MCF 10A (cell line): ENCODE measurements at places on chromosomes 1 and 21.

DNA sequence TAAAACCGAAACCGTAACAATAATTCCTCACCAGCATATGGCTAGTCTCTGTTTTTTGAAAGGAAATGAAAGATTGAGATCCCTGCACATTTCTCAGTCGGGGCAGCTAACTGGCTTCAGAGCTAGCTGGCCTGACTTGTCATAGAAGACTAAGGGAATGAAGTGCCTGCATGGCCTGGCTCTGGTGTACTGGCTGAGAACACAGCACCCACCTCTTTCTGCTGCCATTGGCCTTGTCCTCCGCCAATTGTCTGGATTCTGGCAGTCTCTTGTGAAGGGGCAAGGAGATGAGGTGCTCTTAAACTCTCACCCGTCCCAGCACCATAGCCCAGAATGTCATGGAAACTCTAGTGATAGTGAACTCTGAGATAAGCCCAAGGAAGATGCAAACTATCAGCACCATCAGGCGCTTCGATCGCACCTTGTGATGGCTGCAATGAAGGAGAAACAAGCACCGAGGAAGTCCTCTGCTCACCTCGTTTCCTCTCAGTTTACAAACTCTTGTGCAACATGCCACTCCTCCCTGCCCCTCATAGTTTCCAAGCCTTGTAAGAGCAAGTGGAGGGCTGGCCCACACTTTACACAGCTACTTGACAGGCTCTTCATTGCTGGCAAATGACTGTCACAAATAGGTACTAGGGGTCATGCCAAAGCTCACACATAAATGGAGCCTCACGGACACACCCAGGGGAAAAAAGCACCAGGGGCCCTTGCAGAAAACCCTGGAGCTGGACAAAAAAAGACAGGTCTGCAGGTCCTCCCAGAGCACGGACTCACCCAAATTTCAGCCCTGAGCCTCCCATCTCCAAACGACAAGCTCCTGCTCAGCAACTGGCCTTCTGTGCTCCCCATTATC lies 16.4 kb downstream of the INPP5B start:
- peak; percentile 38 for DNase-seq

GRCh38 chr1:201877877-201878401 lies 10.8 kb upstream of the SHISA4 start:
- DNase-seq: peak; percentile 85

GRCh38 chr1:59605184-59605583 lies 209.6 kb upstream of the HOOK1 start:
- DNase-seq: no peak

GRCh38 chr1:186806477-186806876 lies 22.3 kb upstream of the PLA2G4A start:
- DNase-seq: peak; percentile 58

DNA sequence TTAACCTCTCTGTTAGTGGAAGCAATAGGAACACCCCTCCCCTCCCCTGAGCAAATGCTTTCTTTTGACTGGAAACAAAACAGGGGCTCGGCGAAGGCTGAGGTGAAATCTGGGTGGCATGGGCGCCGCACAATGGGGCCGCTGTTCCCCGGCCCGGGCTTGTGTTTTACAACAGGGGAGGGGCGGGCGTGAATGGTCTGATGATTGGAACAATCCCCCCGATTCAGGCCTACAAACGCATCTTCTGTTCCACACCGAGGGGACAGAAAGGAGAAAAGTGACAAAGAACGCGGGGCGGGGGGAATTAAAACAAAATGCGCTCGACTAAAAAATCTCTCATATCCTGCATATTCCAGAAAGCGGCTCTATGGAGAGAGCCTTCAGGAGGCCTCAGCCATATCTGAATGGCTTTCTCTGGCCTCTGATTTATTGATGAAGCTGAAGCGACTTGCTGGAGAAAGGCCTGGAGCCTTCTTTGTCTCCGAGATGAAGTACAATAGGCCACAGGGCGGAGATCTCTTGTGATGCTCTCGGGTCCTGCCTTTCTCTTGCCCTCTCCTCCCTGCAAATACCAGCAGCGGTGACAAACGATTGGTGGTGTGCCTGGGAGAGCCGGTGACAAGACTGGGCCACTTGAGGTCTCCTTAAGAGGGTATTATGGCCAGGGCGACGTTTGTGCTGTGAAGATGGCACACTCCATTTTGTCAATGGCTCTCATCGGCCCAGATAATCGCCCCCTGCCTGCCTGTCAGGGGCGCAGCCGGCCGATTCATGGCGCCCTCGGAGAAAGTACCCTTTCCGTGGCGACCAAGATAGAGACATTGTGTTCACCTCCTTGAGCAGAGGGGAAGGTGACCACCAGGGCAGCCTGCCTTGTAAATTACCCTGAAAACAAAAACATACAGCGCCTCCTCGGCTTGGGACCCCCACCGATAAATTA lies 47.1 kb upstream of the OLIG2 start:
- no peak for DNase-seq

DNA sequence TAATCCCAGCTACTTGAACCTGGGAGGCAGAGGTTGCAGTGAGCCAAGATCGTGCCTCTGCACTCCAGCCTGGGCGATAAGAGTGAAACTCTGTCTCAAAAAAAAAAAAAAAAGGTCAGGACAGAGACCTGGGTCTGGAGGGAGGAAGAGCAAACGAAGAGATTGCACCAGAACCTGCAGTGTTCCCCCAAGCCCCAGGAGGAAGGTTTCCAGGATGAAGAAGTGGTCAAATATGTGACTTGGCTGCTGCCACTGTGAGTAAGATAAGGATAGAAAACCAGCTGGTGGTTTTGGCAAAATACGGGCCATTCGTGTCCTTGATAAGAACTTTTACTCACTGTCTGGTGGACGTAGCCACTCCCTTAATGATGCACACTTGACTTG lies 42.2 kb downstream of the CLDN14 start:
- no peak for DNase-seq

DNA sequence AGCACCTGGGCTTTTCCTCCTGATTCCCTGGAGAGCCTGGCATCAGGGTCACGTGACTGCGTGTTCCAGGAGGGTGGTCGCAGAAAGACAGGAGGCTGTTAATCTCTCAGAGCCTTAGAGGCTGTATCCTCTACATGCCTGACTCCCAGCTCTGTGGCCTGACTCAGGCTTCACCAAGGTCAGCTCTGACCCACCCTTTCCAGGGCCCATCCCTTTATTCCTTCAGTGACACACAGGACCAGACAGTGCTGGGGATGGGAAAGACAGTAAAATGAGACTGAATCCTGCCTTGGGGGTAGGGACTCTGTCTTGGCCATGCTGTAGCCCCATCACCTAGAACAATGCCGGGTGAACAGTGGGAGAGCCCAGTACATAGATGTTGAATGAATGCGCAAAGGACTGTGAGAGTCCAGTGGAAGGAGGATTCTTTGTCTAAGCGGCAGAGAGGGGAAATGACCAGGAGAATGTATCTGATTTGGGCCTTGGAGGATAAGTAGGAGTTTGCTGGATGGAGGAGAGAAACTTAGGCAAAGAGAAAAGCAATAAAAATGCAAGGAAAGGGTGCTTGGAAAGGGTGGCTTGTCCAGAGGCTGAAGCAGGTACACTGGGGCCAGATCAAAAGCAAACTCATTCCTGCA lies 33.0 kb downstream of the EPHX1 start:
- DNase-seq: no peak

DNA sequence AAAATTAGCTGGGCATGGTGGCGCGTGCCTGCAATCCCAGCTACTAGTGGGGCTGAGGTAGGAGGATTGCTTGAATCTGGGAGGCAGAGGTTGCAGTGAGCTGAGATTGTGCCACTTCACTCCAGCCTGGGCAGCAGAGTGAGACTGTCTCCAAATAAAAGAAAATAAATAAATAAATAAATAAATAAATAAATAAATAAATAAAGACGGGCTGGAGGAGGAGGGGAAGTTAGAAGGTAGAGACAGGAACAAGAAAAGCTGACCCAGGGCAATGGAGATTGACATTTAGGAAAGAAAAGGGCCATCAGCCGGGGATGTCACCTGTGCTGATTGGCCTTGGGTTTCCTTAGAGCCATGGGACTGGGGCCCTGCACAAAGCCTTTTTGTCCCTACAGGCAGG lies 153.7 kb upstream of the IGSF21 start:
- no peak for DNase-seq

GRCh38 chr1:211705467-211706091 lies 30.2 kb upstream of the NEK2 start:
- DNase-seq: peak; percentile 83
